ENCODE measurements at places on chromosomes 12 and 14. TPM values are rescaled to one million over a fixed set of nuclear protein-coding genes. Genes with fewer than 3 reads are reported as not detected.

FOXN4 gene
- 0.33 TPM for total RNA-seq

EID3 gene
- total RNA-seq = 2.9 TPM

BICDL1 gene
- 11.7 TPM for total RNA-seq

MYF6 gene
- 0.33 TPM for total RNA-seq

GEMIN2 gene
- 24.3 TPM for total RNA-seq

RILPL2 gene
- total RNA-seq = 2.8 TPM

SLC16A7 gene
- total RNA-seq = 6.5 TPM

BCL2L2 gene
- total RNA-seq = 23.7 TPM

GLT8D2 gene
- total RNA-seq = 0.80 TPM

NELL2 gene
- 6.1 TPM for total RNA-seq

IKZF4 gene
- total RNA-seq = 20.6 TPM

- DNase-seq = no peak
Observed at GRCh38 chr12:4045786-4046494, 172.7 kb upstream of the PARP11 start.

DNA sequence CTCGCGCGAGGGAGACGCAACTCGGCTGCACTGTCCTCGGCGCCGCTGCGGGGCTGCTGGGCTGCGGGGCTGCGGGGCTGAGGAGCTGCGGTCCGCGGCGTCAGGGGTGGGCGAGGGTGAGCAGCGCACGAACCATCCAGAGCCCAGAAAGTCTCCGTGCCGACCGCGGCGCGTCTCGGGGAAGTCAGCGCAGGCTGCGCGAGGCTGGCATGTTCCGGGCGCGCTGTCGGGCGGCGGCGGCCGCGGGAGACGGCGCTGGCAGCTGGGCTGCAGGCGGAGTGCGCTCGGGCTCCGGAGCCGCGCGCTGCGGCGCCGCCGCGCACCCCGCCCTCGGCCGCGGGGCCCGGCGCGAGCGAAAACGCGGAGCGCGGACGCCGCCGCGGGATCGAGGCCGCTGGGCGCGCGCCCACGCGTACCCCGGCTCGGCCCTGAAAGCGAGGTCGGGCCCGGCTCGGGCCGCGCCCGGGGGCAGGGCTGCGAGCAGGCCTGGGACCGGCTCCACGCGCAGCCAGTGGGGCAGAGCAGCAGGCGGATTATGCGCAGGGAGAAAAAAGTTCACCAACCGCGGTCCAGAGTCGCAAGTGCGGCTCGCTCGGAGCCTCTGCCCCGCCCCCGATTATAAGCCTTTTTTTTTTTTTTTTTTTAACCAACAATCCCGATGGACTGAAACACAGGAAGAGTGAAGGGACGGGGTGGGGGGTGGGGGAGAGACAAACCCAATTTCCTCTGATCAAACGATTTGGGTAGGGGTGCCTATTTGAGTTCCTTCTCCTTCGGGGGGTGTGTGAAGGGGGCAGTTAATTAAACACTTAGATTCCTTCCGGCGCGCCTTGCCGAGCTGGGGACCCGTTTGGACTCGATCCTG, at the start of gene PRICKLE1:
Gene PRICKLE1, minus strand, starts transcription at position 282 of the 865 bp plus-strand sequence. CDS start 117,230 bp downstream, outside the sequence.
- peak; percentile 40 for DNase-seq

GRCh38 chr12:81461163-81461562, 298.0 kb downstream of the PPFIA2 start:
- no peak for DNase-seq

GRCh38 chr14:28875934-28876571, 109.5 kb downstream of the FOXG1 start:
- DNase-seq = no peak

DNA sequence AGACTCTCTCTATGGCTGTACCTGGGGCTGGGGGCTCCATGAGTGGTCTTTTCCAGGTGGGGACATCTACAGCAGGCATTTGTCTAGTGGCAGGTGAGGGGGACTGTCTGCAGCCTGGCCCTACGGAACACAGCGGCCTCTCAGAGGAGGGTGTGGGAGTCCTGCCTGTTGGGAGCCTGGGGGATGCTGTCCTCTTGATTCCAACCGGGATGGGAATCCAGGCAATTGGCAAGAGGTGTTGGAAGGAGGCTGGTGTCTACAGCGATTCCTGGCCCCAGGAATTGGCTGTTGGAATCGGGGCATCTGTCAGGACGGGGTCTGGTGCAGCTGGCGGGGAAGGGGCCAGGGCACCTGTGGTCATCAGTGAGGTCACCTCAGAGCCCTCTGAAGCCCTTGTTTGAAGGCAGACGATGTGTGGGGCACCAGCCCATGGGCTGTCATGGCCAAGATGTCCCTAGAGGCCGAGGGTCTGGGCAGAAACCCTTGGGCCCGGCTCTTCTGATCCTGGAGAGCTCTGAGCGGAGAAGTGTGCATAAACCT, 386.3 kb downstream of the TMEM121 start:
- no peak for DNase-seq

- DNase-seq = no peak
Observed at GRCh38 chr14:73725116-73726024, 11.2 kb upstream of the PNMA1 start.

DNA sequence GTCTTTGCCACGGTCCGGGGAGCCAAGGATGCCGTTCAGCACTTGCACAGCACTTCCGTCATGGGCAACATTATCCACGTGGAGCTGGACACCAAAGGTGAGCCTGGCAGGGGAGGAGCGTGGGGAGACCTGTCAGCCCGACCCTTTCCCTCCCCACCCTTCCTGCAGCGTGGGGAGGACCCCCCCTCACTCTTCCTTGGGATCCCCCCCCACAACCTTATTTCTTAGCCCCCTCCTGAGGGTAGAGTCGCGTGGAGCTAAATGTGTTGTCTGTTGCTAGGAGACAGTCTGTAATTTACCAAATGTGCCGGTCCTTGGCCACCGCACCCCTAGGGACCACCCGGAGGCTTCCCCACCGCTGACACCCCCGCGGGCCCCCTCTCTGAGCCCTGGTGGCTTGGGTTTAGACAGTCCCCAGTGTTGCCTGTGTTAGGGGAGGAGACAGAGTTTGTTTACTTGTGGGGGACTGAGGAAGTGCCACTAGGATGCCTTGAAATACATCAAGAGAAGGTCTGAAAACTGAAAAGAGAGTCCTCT, 2.3 kb downstream of the SETD1B start:
- no peak for DNase-seq

- no peak for DNase-seq
Observed at GRCh38 chr14:99896361-99896760, 103.1 kb downstream of the EML1 start.

GRCh38 chr12:3600039-3600720, 109.2 kb downstream of the PRMT8 start:
- DNase-seq = no peak

DNA sequence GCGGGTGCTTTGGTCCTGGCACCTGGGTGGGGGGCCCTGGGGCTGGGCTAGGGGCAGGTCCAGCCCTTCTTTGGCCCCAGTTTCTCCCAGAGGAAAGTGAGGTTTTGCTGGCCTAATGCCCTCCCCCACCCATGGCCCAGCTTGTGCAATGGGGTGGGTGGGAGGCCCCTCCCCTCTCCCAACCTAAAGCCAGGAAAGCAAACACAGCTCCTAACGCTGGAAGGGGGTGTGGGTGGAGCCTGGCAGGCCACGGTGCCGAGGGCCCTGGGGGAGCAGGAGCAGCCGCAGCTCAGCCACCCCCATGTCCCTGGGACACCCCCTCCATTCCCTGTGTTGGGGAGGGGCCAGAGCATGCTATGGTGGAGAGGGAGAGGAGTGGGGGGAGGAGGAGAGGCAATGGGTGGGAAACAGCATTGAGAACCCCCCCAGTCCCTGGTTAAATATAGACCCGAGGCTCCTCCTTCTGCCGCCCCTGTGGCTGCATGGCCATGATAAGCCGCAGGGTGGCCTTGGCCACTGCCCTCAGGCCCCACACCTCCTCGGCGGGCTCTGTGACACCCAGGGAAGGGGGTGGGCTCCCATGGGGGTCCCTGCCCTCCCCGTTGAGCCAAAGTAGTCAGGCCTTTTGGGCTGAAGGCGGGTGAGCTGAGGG, 4.7 kb downstream of the EXOC3L4 start:
- DNase-seq = peak; percentile 42

GRCh38 chr12:41223600-41223999, 35.5 kb downstream of the PDZRN4 start:
- no peak for DNase-seq

DNA sequence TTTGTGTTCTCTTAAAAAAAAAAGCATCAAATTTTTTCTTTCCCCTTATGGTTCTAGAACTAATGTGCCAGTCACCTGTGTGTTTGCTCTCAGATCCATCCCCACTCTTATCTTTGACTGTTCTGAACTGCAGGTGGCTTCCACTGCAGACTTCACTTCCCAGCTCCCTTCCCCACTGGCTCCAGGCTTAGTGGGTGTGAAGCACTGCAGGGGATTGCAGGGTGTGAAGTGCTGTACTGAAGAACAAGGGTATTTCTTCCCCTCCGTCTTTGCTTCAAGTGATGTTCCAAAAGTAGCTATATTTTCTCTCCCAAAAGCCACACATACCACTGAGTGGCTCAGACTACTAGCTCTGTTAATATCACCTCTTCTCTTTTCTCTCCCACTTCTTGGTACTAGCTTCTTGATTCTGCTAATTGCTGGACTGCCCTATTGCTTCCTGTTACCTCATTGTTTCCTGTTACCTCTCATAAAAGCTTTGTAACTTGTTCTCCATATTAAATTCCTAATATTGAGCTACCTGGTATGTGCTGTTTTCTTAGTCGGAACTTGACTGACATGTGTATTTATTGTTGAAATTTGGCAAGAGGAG, 115.4 kb upstream of the PRICKLE1 start:
- no peak for DNase-seq

DNA sequence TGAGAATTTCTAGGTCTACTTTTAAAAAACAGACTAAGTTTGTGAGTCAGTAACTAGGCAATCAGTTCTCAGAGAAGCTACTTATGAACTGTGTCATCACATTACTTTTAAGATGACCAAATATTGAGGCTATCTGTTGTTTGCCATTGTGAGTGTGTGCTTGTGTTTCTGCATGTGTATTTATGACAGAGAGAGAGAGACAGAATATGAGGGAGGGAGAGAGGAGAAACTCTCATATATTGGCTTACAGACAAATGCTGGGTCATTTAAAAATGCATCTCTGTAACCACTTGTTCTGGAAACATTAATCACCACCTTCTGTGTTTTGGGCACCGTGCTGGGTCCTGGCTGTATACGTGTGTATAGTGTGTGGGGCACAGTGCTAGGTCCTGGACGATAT, 161.5 kb upstream of the FRMD6 start:
- no peak for DNase-seq

GRCh38 chr14:70032447-70032846, 153.2 kb downstream of the SMOC1 start:
- DNase-seq = no peak

GRCh38 chr14:76884853-76885276, 58.7 kb downstream of the LRRC74A start:
- no peak for DNase-seq

DNA sequence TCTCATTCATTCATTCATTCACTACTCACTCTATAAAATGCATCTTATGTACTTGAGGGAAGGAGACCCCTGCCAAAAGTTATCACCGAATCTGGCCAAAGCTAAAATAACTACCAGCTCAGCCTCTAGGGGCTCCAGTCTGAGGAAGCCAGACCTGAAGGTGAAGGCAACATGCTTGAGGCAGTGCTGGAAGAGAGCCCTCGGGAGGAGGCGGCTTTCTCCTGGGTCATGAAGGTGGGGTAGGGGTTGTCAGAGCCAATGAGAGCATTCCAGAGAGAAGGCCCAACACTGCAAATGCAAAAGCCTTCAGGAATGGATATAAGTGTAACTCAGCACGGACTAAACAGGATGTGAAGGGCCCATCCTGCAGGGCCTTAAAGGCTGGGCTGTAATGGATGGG, 62.4 kb downstream of the GSC start:
- DNase-seq = no peak

DNA sequence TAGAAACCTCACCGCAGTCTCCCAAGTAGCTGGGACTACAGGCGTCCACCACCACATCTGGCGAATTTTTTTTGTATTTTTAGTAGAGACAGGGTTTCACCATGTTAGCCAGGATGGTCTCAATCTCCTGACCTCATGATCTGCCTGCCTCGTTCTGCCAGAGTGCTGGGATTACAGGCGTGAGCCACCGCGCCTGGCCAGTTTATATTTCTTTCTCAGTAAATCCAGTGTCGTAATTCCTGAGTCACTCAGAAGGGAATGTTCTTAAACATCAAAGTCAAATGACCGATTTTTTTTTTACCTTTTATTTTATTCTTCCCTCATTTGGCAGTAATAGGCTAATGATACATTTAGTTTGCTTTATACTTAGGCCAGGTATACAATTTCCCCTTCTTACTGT, 80.5 kb downstream of the FBXO33 start:
- no peak for DNase-seq

GRCh38 chr12:53592426-53592825, 33.8 kb downstream of the ATF7 start:
- no peak for DNase-seq

DNA sequence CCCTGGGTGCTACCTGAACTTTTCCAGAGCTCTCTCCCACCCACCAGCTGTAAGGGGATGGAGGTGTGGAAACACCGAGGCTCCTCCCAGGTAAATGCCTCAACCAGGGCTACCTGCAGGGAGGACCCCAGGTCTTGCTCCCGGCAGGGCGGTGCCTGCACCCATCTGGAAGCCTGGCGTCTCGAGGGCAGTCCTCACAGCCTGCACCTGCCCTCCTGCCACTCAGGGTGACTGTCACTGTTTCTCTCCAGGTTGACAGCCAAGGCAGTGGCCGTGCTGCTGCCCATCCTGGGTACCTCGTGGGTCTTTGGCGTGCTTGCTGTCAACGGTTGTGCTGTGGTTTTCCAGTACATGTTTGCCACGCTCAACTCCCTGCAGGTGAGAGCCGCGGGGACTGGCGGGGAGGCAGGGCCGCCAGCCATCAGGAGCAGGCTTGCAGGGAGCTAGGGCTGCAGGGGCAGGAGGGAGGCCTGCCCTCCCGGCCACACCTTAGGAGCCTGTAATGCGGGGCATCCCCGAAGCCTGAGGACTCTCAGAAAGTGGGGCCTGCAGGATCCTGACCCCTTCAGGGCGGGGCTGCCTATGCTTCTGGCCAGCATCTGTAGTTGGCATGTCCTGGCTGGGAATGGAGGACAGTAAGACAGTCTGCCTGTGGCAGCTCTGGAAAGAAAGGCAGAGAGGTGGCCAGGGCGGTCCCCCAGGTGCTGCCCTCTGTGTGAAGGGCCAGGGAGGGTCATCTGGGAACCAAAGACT, 182.3 kb downstream of the ADGRD1 start:
- DNase-seq = no peak

- DNase-seq = no peak
Observed at GRCh38 chr14:74417611-74418010, 8.4 kb downstream of the SYNDIG1L start.

DNA sequence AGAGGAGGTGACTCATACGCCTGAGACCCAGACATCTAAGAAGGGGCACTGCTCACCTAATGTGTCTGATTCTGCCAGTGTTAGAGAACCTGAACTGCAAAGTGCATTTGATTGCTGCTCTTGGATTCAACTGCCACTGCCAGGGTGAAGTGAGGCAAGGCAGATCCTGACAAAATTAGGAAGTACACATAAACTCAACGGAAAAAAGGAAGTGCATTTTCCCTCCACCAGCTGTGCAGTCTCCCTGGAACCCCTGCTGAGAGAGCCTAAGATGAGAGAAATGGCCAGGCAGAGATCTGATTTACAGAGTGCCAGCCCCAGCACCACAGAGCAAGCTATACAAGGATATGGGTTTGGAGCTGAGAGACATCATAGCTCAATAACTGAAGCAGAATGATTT, 215.3 kb downstream of the SEC23A start:
- no peak for DNase-seq
